ENCODE measurements at places on chromosomes 7 and 10. TPM values are rescaled to one million over a fixed set of nuclear protein-coding genes. Genes with fewer than 3 reads are reported as not detected.

The KCND2 gene
- total RNA-seq: 0.04 TPM

The OR9A2 gene
- total RNA-seq: not detected

The ANKRD61 gene
- total RNA-seq: 1.3 TPM

The PHYHIPL gene
- 0.06 TPM for total RNA-seq

The RBM20 gene
- total RNA-seq: 4.6 TPM

The TIMM23B gene
- total RNA-seq: 8.1 TPM

The VIM gene
- total RNA-seq: 2,364 TPM

The EN2 gene
- 0.29 TPM for total RNA-seq

The FEZF1 gene
- 2.3 TPM for total RNA-seq

The CARD11 gene
- 0.04 TPM for total RNA-seq

The ACSL5 gene
- 13.5 TPM for total RNA-seq

The SNCG gene
- 2.2 TPM for total RNA-seq

The NUTM2E gene
- total RNA-seq: not detected

The TFEC gene
- total RNA-seq: 0.39 TPM

The UTF1 gene
- total RNA-seq: not detected

The TMEM176B gene
- 0.27 TPM for total RNA-seq

The DRGX gene
- total RNA-seq: not detected

The HOXA7 gene
- 2.2 TPM for total RNA-seq

The SKIDA1 gene
- 0.33 TPM for total RNA-seq

The STEAP2 gene
- 5.8 TPM for total RNA-seq

The AKR1C8 gene
- total RNA-seq: 0.12 TPM

The SFTPA1 gene
- not detected for total RNA-seq

The GARIN1A gene
- not detected for total RNA-seq

The OPALIN gene
- total RNA-seq: not detected

The RHEB gene
- total RNA-seq: 144 TPM

The EPHB6 gene
- 0.35 TPM for total RNA-seq

The ARPC1A gene
- total RNA-seq: 218 TPM

The FAM180A gene
- not detected for total RNA-seq

The HIP1 gene
- 17.5 TPM for total RNA-seq

The LEP gene
- not detected for total RNA-seq

The FANK1 gene
- total RNA-seq: 20.8 TPM

The CRHR2 gene
- not detected for total RNA-seq

The ASAH2 gene
- total RNA-seq: 0.31 TPM

The CPXM2 gene
- not detected for total RNA-seq

The TECTB gene
- not detected for total RNA-seq

The FOXP2 gene
- total RNA-seq: 1.7 TPM

The NEUROD6 gene
- not detected for total RNA-seq

The OR2A7 gene
- total RNA-seq: not detected

The HOXA5 gene
- total RNA-seq: 8.0 TPM

The CCDC146 gene
- 0.25 TPM for total RNA-seq

The CNPY1 gene
- total RNA-seq: not detected

The CDK6 gene
- 49.2 TPM for total RNA-seq

The FAM25A gene
- total RNA-seq: not detected

The CYP2C8 gene
- total RNA-seq: not detected
